ENCODE measurements at places on chromosomes 5 and 9.

DNA sequence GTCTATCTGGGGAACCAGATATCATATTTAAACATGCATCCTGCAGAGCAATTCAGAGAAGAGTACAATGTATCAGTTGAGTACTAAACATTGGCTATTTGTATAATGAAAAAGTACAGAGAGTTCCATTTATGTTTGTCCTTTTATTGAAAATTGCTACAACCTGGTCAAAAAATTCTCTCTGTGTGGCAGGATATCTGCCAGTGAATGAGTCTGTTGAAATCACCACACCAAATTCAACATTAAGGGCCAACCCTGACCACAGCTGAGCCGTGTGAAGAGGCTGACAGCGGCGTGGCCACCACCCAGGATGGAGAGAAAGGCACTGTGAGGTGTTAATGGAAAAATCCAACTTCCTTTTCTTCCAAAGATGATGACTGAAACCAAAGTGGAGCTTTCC, 422.7 kb upstream of the PIK3R1 start:
- DNase-seq, result no peak

- DNase-seq, result peak; percentile 28
Observed at GRCh38 chr9:3468421-3469205, 57.2 kb downstream of the RFX3 start.

DNA sequence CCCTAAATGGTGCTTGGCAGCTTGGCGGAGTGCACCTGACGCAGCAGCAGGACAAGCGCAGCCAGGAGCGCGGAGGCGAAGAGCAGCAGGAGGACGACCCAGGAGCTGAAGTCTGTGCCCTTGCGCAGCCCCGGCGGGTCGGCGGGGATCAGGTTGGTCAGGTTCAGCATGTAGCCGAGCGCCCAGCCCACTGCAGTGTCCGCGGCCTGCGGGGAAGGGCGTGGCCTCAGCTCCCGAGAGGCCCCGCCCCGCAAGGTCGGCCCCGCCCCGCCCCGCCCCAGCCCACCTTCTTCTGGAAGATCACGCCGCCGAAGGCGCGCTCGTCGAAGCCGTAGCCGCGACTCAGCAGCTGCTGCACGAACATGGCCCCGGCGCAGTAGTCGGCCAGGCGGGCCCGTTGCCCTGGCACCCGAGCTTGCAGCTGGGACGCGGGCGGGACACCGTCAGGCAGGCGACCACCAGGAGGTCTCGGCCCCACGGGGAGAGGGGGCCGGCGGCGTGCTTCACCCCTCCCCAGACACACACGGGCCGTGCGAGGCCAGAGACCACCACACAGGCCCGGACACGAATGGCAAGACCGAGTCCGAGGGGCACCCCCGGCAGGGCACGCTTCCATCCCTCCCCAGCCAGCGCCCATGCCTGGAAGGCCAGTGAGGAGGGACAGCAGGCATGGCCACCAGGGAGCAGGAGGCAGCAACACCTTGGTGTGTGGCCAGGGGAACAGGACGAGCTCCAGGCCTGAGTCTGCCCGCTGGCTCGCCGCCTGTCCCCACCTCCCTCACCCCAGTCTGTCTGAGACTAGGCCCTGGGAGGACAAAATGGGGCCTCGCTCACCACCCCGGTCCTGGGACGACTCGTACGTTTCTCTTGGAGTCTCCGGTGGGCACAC, 2.9 kb upstream of the NPDC1 start:
- no peak for DNase-seq

GRCh38 chr5:4027088-4027734, 431.6 kb downstream of the IRX1 start:
- DNase-seq, result no peak

DNA sequence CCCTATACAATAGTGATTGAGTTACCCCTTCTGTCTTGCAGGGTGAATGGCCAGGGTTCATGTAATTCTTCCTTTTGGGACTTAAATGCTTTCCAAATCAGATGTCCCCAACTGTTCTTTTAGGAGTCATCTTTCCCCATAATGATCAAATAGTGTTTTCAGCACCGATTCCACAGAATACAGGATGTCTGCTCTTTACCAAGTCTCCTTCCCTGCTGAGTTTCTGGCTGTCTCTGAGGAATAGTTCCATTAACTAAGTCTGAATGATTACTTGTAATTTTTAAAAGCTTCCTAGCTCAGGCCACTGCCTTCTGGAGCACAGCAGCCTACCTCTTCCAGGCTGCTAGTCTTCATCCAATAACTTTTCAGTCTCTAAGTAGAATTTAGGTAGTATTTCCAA, 630.7 kb upstream of the ZNF608 start:
- DNase-seq, result no peak
